Muscle of back (tissue), 13 donors: ENCODE measurements at places on chromosomes 7 and 10. TPM values are rescaled to one million over a fixed set of nuclear protein-coding genes. Genes with fewer than 3 reads are reported as not detected.

DNA sequence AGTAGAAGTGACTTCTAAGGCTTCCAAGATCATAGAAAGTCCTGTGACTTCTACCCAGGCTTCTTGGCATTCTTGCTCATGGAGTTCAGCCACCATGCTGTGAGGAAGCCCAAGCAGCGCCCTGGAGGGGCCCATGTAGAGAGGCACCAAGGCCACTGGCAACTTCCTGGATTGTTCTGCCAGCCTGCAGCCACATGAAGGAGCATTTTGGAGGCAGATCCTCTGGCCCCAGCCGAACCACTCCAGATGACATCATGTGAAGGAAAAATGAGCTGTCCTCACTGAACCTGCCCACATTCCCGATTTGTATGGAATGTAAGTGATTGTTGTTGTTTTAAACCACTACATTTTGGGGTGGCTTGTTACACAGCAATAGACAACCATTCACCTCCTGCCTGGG is 51.5 kb upstream of the MNX1 start:
- DNase-seq: no peak

- DNase-seq: no peak
Observed at GRCh38 chr10:84077768-84078167, 61.5 kb upstream of the GHITM start.

GRCh38 chr10:101850749-101851148 is 7.1 kb upstream of the KCNIP2 start:
- no peak for DNase-seq

DNA sequence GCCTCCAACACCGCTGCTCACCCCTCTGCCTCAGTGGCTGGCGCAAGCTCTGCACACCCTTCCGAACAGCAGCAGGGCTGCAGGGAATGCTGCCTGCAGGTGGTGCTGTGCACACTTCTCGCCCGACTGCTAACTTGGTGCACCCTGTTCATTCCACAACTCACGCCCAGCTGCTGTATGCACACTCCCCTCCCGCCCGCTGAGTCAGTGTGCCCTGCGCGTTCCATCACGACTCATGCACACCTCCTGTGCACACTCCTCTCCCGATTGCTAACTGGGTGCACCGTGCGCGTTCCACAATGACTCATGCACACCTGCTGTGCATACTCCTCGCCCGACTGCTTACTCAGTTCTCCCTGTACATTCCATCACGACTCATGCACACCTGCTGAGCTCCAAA is 21.5 kb downstream of the ADARB2 start:
- no peak for DNase-seq

- peak; percentile 47 for DNase-seq
Observed at GRCh38 chr10:132388891-132389432, 8.0 kb upstream of the PWWP2B start.

GRCh38 chr7:34357068-34357467 is 300.9 kb upstream of the NPSR1 start:
- DNase-seq: no peak

DNA sequence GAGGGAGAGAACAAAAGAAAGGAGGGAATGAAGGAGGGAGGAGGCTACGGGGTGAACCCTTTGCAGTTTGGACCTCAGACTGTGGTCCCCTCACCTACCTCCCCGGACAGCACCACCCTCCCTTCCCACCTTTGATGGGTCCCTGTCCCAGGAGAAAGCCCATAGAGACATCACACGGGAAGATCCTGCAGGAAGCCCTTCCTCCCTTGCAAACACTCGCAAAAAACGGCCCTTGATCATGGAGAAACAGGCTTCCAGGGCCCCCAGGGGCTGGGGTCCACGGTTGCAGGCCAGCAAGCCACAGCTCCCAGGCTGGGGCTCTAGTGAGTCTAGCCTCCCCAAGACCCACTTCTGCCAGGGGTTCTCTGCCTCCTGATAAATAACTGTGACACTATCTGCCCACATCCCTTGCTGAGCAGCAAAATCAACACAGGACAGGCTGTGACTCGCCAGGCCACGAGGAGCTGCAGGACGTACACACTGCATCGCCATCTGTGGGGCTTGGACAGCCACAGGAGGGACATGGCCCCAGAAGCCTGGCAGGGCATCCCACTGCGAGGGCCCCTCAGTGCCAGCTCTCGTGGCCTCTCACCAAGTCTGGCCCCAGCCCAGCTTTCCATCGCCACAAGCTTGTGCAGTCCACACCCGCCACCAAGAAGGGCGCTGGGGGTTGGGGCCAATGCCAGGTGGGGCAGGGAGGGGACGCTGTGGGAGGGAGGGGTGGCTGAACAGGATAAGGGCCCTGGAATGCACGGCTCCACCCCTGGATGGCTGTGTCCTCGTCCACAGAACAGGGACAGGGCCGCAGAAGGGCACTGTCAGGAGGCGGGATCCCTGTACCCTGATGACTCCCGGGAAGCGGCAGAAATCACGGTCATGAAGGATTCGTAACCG is 34.2 kb downstream of the PDGFA start:
- DNase-seq: no peak

- no peak for DNase-seq
Observed at GRCh38 chr10:34205452-34205851, 609.6 kb downstream of the PARD3 start.

DNA sequence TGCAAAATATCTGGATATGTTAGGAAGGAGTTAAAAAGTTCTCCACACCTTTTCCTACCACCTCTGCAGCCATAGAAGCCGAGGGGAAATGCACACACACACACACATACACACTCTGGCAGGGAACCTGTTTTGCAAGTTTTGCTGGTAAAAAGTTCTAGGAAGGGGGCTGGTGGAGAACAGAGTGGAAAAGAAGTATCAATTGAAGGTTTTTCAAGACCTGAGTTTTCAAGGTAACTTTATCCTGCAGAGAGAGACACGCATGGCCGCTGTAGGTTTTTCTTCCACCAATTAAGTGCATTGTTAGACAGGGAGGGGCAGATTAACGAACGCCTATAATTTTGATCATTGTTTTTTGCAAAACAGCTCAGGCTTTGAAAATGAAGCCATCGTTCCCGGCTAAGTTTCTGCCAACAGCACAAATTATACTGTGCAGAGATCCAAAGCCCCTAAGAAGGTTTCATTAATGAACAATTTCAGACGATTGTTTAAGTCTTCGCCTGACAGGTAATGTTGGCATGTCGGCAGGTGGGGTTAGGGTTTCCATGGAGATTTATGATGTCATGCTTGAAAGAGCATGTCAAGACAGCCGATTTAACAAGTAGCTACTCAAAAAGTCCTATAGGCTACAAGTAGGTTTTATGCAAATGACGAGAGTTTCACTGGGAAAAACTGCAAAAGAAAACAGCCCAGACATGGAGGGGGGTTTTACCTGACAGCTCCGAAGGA is 29.7 kb downstream of the KIAA1217 start:
- DNase-seq: no peak

DNA sequence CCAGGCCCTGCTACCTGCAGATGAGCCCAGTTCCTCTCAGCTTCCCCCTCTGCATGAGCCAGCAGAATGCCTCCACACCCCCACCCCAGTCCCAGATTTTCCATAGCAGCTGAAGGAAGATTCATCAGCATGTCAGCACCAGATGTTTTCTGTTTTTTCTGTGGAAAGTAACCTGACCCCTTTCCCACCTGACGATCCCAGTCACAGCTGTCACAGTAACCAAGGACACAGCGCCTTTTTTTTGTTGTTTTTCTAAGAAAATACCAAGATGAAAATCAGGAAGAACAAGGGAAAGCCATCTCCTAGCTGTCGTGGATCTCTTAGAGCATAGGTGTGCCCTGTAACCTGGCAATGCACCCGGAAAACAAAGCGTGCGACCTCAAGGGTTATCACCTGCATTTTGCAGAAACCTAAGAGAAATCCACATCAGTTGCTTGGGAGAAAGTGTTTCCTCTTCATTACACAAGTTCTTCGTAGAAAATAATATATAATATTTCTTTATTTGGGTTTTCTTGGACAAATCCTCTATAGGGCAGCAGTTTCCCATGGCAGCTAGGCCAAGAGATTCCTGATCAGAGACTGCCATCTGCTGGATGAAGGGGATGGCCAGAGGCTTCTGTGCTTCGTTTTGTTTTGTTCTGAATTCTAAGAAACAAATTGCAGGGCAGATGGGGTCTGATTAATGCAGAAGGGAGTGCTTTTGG is 401.9 kb downstream of the TNS3 start:
- DNase-seq: peak; percentile 81

DNA sequence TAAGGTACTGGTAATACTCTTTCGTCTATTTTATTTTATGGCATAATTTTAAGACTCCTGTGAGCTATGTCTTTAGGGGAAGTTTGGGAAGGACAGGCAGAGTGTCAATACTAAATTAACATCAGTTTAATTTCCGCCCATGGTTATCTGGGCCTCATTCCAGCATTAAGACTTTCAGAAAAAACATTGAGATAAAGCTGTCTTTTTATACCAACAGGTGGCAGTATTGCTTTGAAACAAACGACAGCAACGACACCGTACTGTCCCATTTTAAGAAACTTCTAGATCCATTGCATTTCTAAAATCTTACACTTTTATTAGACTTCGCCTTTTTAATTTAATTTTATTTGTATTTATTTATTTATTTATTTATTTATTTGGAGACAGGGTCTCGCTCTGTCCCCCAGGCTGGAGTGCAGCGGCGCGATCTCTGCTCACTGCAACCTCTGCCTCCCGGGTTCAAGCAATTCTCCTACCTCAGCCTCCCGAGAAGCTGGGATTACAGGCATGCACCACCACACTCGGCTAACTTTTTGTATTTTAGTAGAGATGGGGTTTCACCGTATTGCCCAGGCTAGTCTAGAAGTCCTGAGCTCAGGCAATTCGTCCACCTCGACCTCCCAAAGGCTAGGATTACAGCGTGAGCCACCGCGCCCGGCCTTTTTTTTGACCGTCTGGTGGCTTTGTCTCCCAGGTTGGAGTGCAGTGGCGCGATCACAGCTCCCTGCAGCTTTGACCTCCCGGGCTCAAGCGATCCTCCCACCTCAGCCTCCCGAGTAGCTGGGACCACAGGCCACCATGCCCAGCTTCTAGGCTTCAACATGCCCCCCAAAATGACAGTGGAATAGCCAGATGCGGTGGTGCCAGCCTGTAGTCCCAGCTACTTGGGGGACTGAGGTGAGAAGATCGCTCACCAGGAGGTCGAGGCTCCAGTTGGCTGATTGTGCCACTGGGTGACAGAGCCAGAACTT is 78.7 kb upstream of the C1GALT1 start:
- peak; percentile 55 for DNase-seq

DNA sequence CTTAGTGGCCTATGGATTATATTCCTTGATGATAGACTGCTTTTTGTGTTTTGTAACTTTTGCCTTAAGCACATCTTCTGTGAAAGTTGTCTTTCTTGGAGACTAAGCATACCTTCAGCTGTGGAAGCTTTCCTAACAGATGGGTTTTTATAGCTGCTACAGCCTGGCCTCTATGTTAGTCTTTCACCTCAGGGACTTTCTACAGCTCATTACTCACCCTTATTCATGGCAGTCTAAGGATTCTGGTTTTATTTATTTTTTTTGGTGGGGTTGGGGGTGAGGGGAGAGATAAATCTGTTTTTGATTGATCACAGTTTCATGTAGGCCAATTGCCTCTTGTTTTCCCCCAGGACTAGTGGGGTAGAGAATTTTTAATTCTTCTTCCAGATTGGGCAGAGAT is 219.9 kb downstream of the DKK1 start:
- DNase-seq: no peak

DNA sequence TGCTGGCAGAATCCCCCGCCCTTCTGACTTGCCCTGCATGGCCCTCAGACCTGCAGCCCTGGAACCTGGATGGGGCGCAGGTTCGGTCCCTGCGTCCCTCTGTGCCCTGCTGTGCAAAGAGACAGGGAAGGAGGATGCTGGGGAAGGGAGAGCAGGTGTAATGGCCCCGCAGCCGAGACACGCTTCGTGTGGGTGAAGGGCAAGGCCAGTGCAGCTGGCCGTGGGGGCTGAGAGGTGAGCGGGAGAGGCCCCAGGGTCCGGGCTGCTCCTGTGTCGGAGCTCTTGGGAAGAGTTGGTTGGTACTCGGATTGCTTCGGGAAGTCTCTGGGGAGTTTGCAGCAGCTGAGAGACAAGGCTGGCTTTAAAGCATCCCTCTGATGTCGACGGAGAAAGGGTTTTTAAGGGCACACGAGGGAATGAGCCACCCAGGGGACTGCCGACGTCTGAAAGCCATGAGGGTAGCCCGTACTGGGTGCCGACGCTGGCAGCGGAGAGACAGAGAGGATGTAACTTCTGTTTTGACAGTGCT is 6.5 kb downstream of the ELFN1 start:
- no peak for DNase-seq

DNA sequence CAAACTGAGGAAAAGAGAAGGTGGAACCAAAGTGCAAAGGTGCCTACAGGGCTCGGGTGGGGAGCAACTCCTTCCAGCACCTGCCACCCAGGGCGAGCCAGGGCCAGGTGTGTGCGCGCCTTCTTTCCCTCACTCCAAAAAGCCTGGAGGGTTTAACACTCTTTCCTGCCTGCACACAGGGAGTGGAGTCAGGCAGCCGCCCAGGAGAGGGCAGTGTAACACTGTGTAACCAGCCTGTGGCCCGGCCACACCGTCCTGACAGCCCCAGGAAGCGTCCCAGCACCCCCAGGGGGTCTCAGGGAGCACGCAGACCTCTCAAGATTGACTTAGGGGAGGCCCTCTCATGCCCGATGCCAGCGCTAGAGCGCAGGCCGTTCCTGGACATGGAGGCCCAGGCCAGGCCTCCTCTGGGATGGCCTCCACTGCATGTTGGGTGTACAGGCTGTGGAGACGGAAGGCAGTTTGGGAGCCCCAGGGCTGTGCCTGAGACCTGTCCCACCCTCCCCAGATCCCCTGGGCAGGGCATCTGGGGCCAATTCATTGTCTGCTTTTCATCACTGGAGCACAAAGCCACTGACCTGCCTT is 13.4 kb downstream of the BRI3 start:
- DNase-seq: no peak

GRCh38 chr7:131637859-131638258 is 81.4 kb upstream of the PODXL start:
- DNase-seq: no peak

GRCh38 chr7:53191191-53191695 is 155.8 kb downstream of the POM121L12 start:
- no peak for DNase-seq

GRCh38 chr10:76403912-76404311 is 972.5 kb downstream of the LRMDA start:
- no peak for DNase-seq

Gene ACSM6
- polyA plus RNA-seq: not detected

Gene CCDC172
- polyA plus RNA-seq: not detected

Gene KEL
- polyA plus RNA-seq: 3.0 TPM

Gene GPR26
- not detected for polyA plus RNA-seq

Gene OGDHL
- 0.51 TPM for polyA plus RNA-seq

Gene SPRN
- 3.1 TPM for polyA plus RNA-seq

Gene ZNF365
- 0.24 TPM for polyA plus RNA-seq

Gene BUB3
- polyA plus RNA-seq: 72.5 TPM

Gene TFEC
- polyA plus RNA-seq: 1.5 TPM
